Activated naive CD4-positive, alpha-beta T cell treated with anti-CD3 and anti-CD28 coated beads, Interleukin-2, amount 50 U/mL, for 16 hours (primary cell): ENCODE measurements at places on chromosomes 12 and 14.

DNA sequence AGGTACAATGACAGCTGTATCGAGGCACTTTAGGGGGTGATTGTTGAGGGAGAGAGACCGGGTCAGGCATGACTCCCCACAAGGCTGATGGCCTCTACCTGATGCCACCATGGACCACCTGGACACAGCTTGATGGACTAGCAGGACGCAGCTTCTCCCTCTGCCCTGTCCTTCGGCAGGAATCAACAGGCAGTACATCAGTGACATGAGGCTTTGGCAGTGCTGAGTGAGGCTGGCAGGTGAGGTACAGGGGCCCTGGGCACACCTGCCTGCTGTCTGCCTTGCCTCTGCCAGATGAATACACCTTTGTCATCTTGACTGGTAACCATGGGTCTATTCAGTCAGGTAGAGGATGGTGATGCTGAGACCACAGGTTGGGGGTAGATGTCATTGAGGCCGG is 25.3 kb upstream of the ESRRB start:
- no peak for DNase-seq

- DNase-seq, result peak; percentile 76
These were observed 3.9 kb upstream of the LRP1 start for GRCh38 chr12:57124261-57124877.

GRCh38 chr12:11748903-11749302 is 99.4 kb downstream of the ETV6 start:
- no peak for DNase-seq

GRCh38 chr12:4212845-4213244 is 60.7 kb upstream of the CCND2 start:
- DNase-seq, result no peak

DNA sequence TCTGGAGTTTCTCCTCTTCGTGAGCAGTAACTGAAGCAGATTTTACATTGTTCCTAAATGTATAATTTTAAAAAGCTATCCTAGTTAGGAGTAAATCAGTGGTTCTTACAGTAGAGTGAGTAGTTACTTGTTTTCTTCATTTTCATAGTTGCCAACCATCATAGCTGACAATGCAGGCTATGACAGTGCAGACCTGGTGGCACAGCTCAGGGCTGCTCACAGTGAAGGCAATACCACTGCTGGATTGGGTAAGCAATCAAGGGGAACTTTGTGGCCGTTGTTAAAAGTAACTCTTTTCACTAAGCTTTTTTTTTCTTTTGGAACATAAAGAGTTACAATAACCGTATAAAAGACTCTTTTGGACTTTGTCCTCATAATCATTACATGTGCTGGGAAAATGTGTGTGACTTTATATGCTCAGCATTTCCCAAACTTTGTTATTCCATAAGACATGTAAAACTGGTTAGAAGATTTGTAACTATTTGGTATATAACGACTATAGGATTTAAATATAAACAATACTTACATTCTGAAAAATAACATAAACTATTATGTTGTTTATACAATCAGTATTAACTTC is 12.4 kb downstream of the LRRC10 start:
- no peak for DNase-seq

GRCh38 chr14:95961481-95961880 is 77.7 kb upstream of the C14orf132 start:
- no peak for DNase-seq

GRCh38 chr12:62191491-62192179 is 68.6 kb upstream of the USP15 start:
- DNase-seq, result peak; percentile 21

GRCh38 chr14:81137316-81137715 is 83.4 kb downstream of the GTF2A1 start:
- DNase-seq, result no peak

DNA sequence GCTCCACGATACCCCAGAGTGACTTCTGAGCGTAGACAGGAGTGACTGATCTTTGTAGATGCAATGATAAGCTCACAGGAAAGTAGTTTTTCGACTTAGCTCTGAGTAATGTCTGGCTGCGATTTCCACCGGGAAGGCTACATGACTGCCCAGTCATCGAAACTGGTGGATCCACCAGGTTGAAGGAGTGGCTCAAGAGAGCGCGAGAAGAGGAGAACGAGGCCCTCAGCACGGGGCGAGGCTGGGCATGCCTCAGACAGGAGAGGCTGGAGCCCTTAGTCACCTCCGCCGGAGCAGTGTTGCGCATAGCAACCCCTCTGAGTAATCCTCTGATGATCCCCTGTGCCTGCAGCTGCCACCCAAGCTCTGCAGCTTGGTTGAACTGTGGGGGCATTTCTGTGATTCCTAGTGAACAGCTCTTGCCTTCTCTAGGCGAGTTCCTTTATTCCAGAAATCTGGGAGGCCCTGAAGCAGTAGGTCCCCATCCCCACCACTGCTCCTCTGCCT is 25.6 kb downstream of the ELK3 start:
- DNase-seq, result no peak

- DNase-seq, result no peak
These were observed 79.0 kb downstream of the PLCZ1 start for GRCh38 chr12:18658829-18659228.

DNA sequence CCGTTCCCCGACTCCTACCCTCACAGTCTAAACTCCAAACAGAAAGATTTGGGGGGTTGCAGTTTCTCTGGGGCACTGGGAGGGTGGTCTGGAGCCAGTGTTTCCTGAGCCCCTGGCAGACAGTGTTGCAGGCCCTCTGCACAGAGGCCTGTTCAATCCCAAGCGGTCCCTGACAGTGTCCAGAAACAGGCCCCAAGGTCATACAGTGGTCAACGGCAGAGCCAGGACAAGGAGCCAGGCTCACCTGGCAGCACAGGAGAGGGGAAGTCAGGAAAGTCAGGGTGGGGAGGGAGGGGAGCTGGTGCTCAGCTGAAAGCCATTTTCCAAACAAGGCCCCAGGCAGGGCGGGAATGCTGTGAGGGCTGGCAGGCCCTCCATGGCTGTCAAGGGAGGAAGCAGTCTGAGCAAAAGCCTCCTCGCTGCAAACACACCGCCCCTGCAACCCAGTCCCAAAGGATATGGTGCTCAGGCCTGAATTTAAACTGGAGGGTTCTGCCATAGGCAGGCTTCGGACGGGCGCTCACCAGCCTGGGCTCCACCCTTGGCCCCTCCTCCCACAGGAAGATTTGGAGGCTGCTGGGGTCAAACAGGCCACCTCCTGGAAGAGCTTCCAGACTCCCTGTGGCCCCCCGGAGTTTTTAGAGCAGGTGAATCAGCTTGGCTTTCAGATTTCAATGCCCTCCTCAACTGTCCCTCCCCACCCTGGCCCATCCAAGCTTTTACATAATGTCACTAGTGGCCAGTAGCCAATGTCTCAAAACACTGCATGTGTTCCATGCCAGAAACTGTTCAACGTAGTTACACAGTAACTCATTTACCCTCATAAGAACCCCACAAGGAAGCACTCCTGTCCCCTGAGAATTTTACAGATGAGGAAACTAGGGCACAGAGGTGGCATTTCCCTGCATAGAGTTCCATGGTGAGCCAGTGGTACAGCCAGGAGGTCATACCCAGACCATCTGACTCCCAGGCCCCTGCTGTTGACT is 41.5 kb downstream of the CHGA start:
- DNase-seq, result no peak

DNA sequence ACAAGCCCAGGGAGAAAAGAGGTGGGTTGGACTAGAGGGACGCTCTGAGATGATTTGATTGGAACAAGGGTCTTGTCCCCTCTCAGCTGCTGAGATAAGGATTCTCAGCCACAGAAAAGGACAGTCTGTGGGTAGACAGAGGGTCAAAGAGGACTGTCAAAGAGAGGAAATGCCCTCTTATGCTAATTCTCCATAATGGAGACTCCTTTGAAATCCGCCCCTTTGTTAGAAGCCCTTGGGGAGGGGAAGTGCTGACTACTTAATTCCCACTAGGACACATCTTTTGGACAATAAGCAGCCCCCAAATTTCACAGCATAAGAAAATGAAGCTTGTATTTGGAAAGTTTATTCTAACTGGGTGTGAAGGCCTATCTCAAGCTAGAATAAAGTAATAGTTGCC is 176.6 kb downstream of the KTN1 start:
- no peak for DNase-seq

- no peak for DNase-seq
These were observed 647.1 kb upstream of the FLRT2 start for GRCh38 chr14:84882830-84883229.

DNA sequence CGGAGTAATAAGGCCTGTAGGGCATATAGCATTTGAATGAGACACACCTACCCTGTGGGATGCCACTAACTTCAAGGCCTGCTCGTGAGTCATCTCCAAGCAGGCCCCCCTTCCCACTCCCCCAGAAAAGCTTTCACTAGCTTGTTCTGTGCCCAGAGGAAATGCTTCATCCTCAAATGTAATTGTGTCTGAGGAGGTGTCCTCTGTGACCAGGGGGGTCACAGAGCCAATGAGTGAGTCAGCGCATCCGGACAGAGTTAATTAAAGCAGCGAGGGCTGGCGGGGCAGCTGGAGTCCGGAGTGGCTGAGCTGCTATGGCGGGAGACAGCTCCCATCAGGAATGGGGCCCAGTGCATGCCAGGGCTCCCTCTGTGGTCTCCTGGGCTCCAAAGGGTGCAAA is 27.0 kb upstream of the ESRRB start:
- no peak for DNase-seq

DNA sequence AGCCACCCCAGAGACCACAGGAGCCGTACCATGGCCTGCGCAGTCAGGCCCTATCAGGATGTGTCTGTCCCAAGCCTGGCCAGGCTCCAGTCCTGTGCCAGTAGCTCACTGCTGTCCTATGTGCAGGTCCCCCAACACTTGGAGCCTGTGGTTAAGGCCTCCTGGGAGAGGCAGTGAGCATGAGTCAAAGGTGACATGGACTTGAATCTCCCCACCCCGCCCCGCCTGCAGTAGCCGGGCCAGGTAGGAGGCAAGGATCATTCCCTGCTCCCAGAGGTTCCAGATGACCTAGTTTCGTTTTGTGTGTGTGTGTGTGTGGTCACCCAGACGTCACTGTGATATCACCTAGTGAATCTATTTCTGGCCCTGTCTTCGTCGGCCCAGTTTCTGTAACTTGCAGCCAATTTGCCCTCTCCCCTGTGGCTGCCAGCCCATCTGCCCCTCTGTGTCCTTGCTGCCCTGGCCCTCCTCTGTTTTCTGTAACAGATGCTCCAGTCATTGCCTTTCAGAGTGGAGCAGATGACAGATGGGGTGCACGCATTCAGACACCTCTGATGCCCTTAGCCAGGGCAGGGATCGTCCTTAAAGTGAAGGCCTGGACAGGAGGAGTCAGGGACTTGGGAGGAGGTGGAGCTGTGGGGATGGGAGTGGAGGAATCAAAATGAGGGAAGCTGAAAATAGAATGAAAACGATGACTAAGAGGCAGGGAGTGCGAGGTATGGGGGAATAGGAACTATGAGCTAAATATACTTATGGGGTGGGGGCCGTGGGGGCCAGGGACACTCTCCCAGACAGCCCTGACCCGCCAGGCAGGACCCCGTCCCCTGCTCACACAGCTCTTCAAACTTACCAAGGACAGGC is 37.4 kb downstream of the SLC6A12 start:
- no peak for DNase-seq

DNA sequence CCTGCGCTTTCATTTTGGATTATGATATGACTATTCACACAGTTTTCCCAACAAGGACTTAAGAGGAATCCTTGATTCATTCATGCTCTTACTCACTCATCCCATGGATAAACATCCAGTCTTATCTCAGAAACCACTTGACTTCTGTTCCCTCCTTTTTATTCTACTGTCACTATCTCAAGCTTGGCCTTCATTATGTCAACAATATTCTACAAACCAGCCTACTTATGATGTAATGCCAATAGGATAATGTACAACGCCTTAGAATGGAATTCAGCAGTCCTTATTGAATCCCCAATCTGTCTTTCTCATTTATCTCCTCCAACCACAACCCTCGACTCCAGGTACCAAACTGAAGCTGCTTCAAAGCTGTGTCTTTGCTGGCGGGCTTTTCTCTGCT is 448.5 kb downstream of the PDZRN4 start:
- no peak for DNase-seq

DNA sequence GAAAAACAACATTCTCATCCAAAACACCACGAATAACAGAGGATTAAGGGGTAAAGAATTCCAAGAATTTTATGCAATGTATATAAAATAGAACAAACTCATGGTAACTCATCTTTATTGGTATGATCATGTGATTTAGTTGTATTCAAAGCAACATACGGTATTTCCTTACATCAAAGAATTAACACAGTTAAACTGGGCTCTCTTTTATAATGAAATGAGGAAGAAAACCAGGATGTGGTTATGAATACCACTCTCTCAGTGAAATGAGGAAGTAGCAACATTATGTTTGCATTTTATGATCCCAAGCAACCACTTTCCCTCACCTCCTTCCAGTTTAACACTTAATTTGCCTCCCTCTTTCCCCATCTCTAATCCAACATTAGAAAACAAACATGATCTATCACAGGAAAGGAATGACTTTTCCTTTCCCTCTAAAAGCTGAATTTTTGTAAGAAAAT is 22.9 kb downstream of the SPTLC2 start:
- no peak for DNase-seq

- DNase-seq, result peak; percentile 67
These were observed 8.9 kb downstream of the VAMP1 start for GRCh38 chr12:6461401-6462233.

- DNase-seq, result peak; percentile 80
These were observed 51.3 kb downstream of the CPSF6 start for GRCh38 chr12:69290545-69291277.

DNA sequence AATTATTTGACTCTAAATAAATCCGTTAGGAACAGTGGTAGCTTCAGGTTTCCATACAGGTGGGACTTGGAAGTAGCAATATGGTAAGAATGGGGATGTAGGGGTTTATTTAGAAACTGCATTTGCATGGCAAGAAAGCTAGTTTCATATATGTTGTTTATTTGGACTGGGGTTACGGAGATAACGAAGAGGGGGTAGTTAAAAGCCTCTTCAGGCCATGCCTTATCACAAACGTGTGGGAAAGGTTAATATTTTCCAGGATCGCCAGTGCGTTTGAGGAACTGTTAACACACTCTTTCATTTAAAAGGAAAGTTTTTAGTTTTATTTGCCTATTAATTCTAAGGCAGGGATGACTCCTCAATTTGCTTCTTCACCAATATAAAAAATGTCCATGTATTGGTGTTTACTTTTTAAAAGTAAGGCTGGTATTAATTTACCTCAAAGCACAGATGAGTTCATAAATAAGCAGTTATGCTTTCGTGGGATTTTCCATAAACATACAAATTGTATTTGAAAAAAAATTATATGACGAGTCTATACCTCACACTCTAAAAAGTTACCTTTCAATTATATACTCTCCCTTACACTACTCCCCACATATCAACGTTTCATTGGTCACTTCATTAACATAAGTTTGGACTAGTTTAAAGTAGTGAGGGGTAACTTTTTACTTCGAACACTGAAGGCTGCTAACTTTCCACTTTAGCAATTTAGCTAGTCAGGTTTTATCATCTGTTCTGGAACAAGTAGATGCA is 814 bp downstream of the RAB2B start:
- DNase-seq, result no peak
